Liver (tissue), 10 donors: ENCODE measurements at places on chromosomes 5 and 9. TPM values are rescaled to one million over a fixed set of nuclear protein-coding genes. Genes with fewer than 3 reads are reported as not detected.

- no peak for DNase-seq
Measured at GRCh38 chr9:133194597-133194996, 14.5 kb downstream of the OBP2B start.

GRCh38 chr5:2865856-2866255 lies 114.4 kb upstream of the IRX2 start:
- DNase-seq, result no peak

DNA sequence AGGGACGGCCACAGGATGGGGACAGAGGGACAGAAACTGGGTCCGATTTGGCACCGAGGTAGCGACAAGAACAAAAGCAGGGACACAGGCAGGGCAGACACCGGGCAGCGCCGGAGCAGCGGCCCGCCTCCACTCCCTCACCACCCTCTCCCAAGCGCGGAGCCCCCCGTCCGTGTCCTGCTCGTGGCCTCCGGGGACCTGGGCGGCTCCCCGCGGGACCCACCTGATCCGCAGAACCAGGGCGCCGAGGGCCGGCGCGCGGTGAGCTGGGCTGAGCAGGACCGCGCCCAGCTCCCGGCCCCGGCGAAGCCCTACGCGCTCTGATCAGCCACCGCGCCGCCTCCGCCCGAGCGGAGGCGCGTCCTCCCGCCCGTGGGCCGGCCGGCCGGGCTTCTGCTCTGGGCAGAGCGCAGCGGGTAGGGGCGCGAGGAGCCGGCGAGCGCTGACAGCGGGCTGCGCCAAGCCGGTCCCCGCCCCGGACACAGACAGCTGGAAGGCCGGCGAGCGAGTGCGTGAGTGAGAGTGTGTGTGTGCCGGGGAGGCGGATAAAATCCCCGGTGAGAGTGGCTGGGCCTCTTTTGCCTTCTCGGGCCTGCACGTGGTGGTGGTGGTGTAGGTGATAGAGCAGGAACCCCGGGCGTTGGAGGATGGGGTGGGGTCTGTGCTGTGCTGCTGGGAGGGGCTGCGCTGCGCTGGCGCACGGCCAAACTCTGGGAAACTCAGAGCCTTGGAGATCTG lies at the start of gene GGTA1:
GGTA1 (minus strand) TSS at position 418 of the 738 bp plus-strand sequence. CDS start 31,922 bp downstream, outside the sequence.
- peak; percentile 40 for DNase-seq

- no peak for DNase-seq
Measured at GRCh38 chr9:77028478-77028877, 9.0 kb downstream of the FOXB2 start.

- DNase-seq, result no peak
Measured at GRCh38 chr5:111589316-111589715, 77.0 kb upstream of the STARD4 start.

DNA sequence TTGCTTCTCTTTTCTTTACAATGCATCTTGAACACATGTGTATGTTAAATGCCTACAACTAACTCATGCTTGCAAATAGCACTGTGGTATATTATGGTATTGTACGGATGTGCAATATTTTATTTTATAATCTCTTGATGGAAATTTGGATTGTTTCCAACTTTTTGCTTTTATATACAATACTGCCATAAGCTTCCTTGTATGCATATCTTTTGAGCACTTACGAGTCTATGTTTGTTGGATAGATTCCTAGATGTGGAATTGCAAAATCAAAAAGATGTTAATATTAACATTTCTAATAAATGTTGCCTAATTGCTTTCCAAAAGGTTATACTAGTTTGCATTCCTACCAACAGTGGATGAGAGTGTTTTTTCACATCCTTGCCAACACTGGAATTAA lies 3.4 kb upstream of the GALNT12 start:
- no peak for DNase-seq

DNA sequence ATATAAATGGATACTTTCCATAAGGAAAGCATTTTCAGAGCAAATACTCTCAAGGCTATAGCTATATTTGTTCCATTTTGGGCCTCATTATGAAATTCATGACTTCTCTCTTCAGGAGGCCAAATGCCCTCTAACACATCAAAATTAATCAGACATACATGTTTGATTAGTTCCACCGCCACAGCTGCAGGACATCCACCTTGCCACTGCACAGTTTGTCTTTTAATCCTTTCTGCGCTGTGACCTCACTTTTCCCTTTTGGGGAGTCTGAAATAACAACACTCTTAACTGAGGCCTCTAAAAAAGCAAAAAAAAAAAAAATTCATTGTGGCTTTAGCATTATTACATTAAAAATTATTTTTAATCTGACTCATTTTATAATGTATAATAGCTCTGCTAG lies 279.1 kb upstream of the CDH12 start:
- no peak for DNase-seq

GRCh38 chr5:125499636-125500332 lies 753.3 kb upstream of the ZNF608 start:
- DNase-seq, result no peak

DNA sequence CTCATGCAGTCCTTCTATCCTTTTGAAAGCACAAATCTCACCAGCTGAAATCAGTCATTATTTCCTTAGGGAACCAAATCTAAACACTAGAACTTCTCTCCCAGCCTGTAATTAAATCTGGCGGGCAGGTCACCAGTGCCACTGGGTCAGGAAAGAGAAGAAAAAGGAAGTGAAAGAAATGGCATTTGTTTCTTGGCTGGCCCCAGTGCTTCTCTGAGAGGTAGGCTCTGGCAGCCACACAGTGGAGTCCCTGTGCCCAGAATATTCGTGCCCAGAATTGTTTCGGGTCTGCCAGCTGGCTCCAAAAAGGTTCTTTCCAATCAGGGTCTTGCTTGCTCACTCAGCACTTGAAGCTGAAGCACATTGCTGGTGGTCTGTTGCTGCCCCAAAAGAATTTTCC lies 133.9 kb upstream of the MTAP start:
- no peak for DNase-seq

DNA sequence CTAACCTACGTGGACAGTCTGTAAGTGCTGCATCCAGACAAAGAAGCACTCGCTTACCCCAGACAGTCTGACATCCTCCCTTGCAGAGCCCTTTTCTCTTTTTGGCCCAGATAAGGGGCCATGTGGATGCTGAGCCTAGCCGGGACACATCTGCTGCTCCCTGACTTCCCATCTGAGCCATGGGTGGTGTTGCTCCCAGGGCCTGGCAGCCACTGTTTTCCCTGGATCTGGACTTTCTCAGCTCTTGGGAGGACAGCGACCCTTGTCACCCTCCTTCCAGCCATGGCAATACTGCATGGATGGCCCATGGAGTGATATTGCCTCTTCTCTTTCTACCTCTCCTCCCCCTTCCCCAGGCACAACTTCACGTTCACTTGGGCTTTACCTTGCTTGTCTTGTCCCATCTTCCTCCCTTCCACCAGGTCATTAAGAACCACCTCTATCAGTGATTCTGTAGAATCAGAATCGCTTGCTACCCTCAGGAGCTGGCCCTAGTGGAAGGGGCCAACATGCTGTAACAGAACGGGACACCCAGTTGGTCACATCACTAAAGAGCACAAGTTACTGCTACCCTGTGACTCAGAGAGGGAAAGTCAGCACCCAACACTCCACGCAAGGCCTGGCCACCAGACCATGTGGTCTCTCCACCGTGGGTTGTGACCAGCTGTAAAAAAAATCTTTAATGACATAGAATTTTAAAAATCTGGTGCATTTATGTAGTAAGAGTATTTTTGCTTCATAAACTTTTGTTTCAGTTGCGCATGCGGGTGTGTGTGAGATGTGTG lies 4.4 kb downstream of the NEURL1B start:
- DNase-seq, result no peak

GRCh38 chr5:122404018-122404417 lies 92.0 kb downstream of the SNCAIP start:
- no peak for DNase-seq

GRCh38 chr5:171162596-171162995 lies 146.5 kb upstream of the TLX3 start:
- no peak for DNase-seq

DNA sequence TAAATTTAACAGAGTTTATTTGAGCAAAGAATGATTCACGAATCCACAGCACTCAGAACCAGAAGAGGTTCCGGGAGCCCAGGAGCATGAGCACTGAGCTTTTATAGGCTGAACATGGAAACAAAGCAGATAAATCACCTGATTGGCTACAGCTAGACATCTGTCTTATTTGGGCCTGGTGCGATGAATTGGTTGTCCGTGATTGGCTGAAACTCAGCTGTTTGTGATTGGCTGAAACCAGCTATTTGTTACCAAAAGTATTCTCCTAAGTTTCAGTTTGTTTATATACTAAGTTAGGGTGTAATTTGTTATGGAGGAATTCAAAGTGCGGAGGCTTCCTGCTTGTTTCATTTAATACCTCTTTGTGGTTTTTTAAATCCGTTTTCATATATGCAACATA lies 15.8 kb upstream of the LCP2 start:
- DNase-seq, result no peak

DNA sequence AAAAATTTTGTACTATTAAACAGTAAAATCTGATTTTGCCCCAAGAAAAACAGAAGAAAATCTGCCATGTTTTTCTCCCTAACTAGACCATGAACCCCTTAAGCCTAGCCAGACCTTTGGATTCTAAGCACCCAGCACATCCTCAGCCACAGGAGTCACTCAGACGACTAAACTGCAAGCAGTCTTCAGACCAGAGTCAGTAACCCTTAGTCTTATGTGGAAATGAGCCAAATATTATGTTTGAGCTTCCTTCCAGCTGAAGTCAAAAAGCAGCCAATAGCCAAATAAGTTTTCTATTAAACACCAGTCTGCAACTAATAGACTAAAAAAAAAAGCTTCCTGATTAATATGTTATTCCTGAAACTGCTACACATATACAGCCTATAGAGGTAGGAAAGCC lies 47.4 kb downstream of the GOLPH3 start:
- no peak for DNase-seq

DNA sequence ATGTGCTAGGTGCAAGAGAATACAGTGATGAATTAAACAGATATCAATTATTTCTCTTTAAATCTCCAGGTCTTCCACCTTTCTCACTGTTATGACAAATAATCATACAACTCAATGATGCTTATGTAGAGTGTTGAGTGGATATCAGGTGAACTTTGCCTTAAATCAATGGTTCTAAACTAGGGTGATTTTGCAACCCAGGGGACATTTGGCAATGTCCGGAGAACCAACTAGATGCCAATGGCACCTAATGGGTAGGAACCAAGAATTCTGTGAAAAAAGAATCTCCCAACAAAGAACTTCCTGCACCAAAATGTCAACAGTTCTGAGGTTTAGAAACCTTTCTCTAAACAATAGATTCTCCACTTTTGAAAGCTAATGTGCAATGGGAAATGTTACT lies 52.0 kb upstream of the GDNF start:
- DNase-seq, result no peak

DNA sequence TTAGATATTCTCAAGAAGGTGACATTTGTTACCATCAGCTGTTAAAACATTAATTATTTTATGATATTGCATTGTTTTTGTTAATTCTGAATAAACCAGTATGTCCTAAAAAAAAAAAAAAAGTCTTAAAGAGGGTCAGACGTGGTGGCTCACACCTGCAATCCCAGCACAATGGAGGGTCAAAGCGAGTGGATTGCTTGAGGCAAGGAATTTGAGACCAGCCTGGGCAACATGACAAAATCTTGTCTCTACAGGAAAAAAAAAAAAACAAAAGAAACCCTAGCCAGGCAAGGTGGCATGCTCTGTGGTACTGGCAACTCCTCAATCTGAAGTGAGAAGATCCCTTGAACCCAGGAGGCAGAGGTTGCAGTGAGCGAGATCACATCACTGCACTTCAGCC lies 46.8 kb downstream of the CYLC2 start:
- no peak for DNase-seq

- no peak for DNase-seq
Measured at GRCh38 chr5:141084487-141084989, 9.9 kb upstream of the PCDHB2 start.

GRCh38 chr5:93623153-93623552 lies 40.1 kb downstream of the NR2F1 start:
- DNase-seq, result no peak

GRCh38 chr5:121432-121831 lies 29.5 kb downstream of the PLEKHG4B start:
- no peak for DNase-seq

- DNase-seq, result no peak
Measured at GRCh38 chr5:116942622-116943021, 368.0 kb upstream of the SEMA6A start.

FOXD4 gene
- 0.05 TPM for total RNA-seq

SHB gene
- 3.4 TPM for total RNA-seq

GALNT12 gene
- 1.4 TPM for total RNA-seq

DPH7 gene
- total RNA-seq, result 18.9 TPM

ORM2 gene
- total RNA-seq, result 4,866 TPM

CCDC192 gene
- not detected for total RNA-seq

PCDHA9 gene
- total RNA-seq, result under 0.01 TPM

IFNA21 gene
- total RNA-seq, result not detected
